NT2/D1 (cell line): ENCODE measurements at places on chromosomes 4 and X.

DNA sequence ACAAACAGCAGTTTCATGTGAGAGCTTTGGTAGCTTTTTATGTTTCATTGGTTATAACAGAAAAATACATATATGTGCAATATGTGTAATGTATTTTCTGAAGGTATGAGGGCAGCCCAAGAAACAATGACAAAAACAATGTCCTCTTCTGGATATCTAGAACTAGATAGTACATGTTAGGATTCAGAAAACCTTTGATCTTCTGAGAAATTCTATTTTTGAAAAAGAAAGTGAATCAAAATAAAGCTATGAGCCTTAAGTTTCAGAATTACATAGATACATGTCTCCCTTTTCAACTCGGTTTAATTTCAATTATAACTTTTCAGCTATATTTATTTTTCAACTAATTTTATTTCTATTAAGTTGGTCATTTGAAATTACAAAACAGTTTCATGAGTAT, 131.9 kb downstream of the REELD1 start:
- no peak for DNase-seq

GRCh38 chr4:150215601-150216000, 137.4 kb downstream of the DCLK2 start:
- no peak for DNase-seq

DNA sequence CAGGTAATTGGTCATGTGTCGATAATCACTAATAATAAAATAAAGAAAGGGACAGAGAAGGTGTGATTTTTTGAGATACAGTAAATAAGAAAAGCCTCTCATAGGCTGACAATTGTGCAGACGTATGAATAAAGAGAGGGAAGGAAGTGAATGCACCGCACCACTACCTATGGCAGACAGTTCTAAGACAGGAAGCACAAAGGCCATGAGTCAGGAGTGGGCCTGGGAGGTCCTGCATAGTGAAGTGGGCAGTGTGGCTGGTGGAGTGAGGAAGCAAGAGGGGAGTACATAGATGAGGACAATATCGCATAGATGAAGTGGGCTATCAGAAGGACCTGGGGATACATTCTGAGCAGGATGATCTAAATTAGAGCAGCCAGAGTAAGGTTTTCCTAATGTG, 75.6 kb downstream of the BMP3 start:
- DNase-seq = no peak

- DNase-seq = no peak
These were observed 187.8 kb downstream of the MID1IP1 start for GRCh38 chrX:38989076-38989475.

GRCh38 chr4:113822555-113823290, 61.2 kb upstream of the CAMK2D start:
- no peak for DNase-seq

GRCh38 chrX:24372021-24372763, 11.8 kb downstream of the SUPT20HL1 start:
- DNase-seq = peak; percentile 57

DNA sequence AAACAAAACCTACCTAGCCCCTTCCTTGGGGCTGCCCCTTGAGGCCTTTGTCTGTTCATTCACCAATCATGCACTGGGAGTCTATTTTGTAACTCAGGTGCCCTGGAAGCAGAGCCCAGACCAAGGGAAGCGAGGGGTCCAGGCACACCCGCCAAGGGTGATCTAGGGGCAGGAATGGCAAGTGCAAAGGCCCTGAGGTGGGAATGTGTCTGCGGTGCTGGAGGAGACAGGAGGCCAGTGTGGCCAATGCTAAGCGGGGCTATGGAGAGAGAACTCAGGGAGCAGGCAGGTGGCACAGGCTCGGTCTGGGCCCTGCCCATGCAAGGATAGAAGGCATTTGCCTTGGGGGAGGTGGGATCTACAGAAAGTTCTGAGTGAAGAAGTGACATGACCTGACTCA, 3.5 kb upstream of the SH3BP2 start:
- DNase-seq = no peak

GRCh38 chrX:65757943-65758342, 90.5 kb downstream of the MSN start:
- no peak for DNase-seq

- no peak for DNase-seq
These were observed 64.3 kb upstream of the CCDC160 start for GRCh38 chrX:134172588-134173259.

DNA sequence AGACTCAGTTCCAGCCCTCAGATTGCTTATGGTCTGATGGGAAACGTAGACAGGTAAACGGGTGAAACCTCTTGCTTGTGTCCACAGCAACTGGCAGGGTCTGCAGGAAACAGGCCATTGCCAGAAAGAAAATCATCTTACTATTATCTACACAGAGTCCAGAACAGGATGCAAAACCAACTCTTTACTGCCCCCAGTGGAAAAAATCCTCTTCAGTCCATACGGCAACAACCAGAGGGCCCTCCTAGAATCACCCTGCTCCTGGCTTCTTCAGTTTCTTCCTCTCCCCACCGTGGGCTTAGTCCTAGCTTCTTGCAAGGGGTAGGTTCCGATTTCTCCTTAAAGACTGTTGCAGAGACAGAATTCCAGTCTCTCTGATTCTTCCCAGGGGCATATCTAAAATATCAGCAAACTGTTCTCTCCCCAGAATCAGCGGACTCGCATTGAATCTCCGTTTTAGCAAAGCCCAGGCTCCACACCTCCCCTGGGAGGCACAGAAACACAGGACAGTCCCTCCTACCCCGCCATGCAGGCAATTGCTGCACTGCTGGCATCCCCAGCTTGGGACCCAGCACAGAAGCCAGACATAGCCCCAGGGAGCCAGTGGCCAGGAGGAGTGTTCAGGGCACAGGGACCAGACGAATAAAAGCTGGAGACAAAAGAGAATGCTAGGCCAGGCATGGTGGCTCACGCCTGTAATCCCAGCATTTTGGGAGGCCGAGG, 41.0 kb upstream of the SH3RF1 start:
- peak; percentile 57 for DNase-seq

- peak; percentile 80 for DNase-seq
These were observed 650.8 kb upstream of the DIPK2B start for GRCh38 chrX:45851434-45851991.

- peak; percentile 46 for DNase-seq
These were observed 151.2 kb downstream of the SPATA18 start for GRCh38 chr4:52202251-52202779.

- DNase-seq = no peak
These were observed 129.3 kb upstream of the TMEM164 start for GRCh38 chrX:109873574-109873973.

- DNase-seq = no peak
These were observed 161.1 kb upstream of the NAP1L5 start for GRCh38 chr4:88858752-88859151.

DNA sequence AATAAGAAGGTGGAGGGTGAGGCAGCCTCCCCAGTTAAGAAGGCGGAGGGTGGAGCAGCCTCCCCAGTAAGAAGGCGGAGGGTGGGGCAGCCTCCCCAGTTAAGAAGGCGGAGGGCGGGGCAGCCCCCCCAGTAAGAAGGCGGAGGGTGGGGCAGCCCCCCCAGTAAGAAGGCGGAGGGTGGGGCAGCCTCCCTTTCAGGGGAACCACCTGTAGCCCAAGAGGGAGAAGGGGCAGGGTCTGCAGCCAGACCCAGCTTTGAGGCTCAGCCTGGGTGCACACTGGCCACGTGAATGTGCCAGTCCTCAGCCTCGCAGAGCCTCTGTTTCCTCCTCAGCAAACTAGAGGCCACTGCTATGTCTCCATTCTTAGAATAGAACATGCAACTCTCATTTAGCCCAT, 52.6 kb downstream of the HMX1 start:
- no peak for DNase-seq

DNA sequence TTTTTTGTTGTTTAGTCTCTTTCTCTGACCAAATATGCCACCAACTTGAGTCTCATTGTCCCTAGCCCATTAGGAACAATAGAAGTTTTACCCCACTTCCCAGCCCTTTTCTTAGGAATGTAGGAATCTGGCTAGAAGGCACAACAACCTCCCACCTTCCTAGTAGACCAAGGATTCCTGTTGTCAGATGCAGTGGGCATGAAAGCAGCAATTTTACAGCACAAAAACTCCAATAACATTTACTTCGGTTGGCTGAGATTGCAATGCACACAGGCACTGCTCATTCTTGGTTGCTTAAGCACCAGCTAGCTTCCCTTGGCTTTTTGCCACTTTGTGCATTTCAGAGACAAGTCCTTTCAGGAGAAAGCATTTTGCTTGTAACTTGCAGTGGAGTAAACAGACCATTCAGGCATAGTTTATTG, 312.8 kb downstream of the TENM3 start:
- peak; percentile 73 for DNase-seq

DNA sequence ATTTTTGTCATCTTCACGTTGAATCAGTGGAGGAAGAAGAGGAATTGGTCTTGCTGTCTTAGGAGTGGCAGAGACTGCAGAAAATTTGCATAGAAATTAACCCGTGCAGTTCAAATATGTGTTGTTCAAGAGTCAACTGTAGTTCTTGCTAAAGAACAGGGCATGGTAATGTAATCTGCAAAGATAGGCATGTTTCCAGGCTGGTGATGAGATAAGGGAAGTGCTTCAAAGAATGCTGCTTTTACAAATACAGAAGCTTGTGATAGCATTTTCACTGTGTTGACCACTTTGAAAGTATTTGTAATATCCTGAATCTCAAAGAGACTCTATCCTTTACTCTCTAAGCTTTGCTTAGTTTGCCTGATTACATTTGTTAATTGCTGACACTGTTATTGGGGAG, 60.1 kb downstream of the PRRG1 start:
- no peak for DNase-seq

- DNase-seq = no peak
These were observed 40.7 kb downstream of the FANCB start for GRCh38 chrX:14832151-14832550.

DNA sequence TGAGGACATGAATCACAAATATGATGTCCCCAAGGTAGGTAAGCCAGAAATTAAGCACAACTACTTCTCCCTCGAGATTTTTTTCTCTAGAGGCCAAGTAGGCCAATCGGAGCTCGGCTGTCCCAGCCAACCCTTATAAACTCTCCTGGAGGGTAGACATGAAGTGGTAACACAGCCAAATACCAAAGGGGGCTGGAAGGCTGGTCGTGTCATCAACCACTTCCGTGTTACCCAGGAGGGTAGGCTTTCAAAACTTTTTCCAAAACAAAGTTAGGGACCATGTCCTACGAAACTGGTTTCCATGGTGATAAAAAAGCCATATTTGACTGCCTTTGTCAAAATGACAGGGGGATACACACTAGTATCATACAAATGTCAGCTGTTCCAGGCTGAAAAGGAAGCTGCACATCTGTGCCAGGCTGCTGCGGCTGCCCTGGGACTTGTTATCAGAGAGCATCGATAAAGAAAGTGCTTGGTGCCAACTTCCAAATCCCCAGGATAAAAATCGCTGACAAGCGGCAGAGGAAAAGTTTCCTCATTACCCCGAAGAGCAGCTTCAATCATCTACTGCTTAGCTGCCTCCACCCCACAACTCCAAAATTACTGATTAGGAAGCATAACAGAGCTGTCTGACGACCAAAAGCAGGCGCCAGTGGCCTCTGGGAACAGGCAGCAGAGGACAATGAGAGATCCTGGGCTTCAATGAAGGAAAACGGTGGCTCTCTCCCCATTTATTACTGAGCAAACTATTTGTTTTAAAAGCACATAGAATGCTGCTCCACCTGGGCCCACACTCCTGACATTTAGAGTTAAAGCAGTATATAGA, 20.8 kb downstream of the BCOR start:
- no peak for DNase-seq

DNA sequence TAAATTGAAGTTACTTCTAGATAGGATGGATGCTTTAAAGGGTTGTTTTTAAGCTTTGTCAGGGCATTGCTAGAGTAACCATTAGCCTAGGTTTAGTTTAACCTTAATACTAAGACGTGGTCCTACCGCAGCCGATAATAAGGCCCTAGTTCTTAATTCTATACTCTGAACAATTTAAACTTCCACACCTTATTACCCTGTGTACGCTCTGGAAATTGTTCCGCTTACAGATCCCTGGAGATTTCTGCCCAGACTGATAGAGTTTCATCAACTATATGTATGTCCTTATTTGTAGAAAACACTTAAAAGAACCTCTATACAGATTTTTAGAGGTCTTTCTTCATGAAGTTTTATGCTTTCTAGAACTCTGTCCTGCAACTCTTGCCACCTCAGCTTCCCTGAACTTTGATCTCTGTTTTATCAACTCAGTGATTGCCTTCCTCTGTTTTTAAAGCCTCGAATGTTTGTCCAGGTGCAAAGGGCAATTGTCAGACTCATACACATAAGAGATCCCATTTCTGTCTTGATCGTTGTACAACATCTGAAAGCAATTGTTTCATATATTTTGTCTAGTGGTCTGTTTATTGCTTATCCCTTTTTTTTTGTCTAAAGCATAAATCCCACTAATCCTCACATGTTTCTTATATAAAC, 71.1 kb upstream of the VCX start:
- no peak for DNase-seq

DNA sequence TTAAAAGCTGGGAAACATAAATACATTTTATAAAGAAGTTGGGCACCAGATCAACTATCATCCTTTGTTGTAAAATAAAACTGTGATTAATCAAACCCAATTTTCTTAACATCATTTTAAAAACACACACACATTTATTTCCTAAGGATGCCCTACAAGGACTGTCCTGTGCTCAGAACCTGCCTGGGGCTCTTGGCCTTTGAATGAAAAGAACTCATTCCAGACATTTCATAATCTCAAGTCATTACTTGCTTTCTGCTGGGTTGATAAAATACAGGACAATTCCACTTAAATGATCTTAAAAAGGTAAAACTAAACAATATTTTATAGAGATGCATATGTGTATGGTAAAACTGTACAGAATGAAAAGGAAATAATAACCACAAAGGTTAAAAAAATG, 2.8 kb downstream of the SH3D19 start:
- DNase-seq = no peak

DNA sequence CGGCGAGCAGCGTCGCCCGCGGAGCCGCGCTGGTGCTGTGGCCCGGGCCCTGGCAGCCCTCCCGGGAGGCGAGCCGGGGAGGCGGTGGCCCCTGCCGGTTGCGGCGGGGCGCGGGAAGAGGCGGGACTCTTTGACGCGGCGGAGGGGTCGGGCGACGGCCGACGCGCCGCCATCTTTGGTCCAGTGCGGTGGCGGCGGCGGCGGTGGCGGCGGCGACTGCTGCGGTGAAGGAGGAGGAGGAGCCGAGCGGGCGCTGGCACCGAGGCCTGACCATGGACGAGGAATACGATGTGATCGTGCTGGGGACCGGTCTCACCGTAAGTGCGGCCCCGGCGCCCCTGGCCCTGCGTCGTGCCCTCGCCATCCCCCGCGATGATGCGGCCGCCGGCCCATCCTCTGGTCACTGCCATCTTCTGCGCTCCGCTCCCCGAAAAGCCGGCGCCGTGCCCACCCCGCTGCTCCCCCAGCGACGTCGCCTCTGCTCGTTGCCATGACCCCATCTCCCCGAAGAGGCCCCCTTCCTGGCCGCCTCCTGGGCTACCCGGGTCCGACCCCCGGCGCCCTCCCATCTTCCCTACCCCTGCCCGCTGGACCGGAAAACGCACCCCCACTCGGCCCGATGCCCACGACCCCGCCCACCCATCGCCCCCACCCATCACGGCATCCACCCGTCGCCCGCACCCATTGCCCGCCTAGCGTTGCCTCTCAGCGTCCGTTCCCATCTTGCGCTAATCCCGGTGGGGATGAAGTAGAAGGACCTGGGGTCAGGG, at the start of gene GDI1:
Gene GDI1, plus strand, starts transcription at position 172 of the 770 bp plus-strand sequence. Its CDS starts 101 bp downstream, at position 273.
- DNase-seq = no peak

GRCh38 chrX:31209005-31209628, 137.3 kb upstream of the FTHL17 start:
- no peak for DNase-seq
